ENCODE measurements at places on chromosomes 1 and 21.
A peak's percentile ranks its signal among the peaks of the same experiment; 100 is the strongest.

DNA sequence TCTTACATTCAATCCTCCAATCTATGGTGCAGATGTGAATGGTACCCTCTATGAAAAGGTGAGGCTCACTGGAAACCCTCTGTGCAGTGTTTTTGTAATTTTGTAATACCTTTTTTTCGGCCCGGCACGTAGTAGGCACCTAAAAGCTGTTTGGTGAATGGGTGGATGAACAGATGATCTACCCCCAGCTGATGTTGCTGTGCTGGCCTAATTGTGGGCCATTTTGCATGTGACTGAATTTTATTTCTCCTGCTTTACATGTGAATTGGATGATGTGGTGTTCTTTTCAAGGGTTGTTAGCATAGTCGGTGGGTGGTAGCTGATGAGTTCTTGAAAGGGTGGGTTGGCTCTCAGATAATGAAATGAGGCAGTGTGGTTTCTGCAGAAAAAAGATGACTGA, 10.4 kb downstream of the KDM4A start:
- no peak for DNase-seq

DNA sequence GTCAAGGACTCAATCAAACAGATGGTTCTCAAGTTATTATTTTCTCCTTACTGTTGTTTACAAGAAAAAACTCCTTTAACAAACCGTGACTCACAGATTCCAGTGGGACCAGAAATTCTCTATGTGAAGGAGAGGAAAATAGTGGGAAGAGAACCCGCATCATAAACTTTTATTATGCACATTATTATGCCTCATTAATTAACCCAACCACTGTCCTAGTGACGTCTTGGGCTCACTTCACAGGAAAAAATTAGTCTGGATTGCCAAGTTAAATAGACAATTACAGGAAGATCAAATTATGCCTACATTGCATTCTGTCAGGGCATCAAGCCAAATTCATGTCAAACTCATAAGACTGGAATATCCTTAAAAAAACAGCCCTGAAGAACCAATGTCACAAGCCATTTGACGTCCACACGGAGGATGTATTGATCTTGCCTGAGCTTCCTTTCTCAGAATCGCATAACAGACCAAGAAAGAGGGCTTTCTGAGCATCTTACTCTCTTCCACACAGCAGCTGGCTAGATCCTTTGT, 347.8 kb downstream of the DUSP10 start:
- peak; percentile 48 for DNase-seq

DNA sequence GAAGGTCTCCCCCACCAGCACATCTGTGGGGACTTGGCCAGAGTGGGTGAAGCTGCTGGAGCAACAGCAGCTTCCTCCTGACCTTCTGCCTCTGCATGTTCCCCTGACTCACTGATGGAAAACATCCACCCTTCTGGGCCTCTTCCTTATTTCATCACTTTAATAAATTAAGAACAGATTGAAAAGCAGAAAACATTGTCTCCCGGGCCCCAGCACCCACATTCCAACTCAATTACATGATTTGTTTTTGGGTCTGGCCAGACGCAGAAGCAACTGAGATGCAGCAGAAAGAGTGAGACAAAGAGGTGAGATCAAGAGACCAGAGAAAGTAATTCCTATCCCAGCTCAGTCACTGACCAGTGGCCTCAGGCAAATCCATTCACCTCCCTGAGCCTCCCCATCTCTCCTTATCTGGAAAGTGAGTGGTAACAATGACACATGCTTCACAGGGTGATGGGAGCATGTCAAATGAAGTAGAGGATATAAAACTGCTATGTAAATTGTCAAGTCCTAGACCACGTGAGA, 157.1 kb downstream of the ELAVL4 start:
- DNase-seq = no peak

DNA sequence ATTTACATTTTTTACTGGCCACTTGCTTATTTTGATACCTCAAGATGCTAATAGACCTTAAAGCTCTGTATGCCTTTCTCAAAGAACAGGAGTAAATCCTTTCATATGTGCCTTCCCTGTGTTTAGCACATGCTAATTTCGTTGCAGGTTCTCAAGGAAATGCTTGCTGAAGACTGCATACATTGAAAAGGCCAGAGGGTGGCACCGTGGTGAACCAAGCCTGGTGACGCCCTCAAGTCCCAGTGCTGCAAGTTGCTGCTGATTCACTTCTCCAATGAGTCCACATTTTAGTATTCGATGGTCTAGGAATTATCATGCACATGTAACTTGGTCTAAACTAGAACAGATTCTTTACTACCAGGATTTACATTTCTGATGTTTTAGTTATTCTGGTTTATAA, 94.1 kb downstream of the CLDN17 start:
- peak; percentile 52 for DNase-seq

GRCh38 chr1:41242342-41243078, 404 bp upstream of the SCMH1 start:
- DNase-seq = no peak

GRCh38 chr21:16709866-16710550, 802.8 kb upstream of the CXADR start:
- DNase-seq = no peak

DNA sequence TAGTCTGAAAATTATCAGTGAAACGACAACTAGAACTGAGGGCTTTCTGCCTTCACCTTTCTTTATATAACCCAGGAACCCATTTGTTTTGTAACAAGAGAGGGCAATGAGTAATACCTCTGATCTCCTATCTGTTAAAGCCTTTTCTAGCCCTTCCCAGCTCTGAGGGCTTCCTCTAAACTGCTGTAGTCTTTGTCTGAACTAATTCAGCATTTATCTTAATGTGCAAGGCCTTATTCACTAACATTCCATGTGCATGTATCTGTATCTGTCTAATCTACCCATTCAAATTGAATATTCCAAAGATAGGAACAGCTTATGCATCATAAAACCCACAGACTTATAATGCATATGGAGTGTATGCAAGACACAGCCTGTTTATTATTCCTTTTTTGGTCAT, 167.1 kb downstream of the LYPLAL1 start:
- DNase-seq = no peak

DNA sequence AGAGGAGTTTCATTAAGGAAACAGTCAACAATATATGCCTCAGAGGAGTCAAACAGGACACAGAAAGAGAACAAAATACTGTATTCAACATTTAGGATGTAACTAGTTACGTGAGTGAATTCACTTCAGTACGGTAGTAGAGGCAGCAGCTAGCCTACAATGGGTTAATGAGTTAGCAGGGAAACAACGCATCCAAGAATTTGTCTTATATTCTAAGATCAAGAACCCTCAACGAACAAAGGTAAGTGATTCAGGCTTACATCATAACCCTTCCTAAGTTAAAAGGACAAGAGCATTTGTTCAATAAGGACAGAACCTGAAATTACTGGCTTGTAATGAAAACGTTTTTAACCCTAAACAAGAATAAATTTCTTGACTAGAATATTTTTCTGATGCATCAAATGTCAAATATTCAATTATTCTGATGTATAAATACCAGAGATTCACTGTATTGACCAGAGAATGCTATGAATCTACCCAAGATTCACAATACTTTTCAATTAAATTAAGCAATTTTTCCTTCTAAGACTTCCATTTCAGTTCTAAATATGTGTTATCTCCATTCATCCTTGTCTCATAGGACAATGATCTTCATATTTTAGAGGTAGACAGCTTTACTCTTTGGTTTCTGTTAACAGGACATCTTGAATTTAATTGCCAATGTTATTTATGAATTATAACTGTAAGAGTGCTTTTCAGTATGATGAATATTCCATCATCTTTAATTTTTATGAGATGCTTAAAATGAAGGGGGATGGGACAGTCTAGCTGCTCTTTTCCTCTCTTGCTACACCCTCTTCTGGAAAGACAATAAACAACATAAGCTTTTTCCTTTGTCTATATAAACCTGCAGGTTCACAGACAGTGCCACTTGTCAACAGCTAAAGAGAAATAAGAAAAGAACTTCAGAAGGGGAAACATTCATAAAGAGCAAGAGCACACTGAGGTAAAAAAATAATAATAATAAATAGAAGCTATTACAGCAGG, 209.5 kb downstream of the SMYD3 start:
- no peak for DNase-seq

DNA sequence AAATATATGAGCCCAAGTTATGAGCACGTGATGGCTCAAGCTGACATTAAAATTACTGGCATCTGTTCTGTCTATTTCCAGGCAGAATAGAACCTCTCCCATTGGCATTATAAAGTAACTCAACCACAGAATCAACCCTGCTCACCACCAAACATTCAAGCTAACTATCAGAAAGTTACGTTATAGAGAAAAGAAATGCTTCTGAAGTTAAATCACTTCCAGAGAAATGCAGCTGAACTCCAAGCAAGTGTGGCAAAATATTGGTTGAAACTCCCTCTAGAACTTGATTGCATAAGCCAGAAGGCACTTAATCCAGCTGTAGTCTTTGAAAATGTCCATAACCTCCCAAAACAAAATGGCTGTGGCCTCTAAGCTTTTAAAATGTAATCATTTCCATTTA, 36.2 kb upstream of the UBE2U start:
- DNase-seq = no peak

GRCh38 chr1:17856496-17857108, 101.5 kb downstream of the ACTL8 start:
- DNase-seq = no peak

DNA sequence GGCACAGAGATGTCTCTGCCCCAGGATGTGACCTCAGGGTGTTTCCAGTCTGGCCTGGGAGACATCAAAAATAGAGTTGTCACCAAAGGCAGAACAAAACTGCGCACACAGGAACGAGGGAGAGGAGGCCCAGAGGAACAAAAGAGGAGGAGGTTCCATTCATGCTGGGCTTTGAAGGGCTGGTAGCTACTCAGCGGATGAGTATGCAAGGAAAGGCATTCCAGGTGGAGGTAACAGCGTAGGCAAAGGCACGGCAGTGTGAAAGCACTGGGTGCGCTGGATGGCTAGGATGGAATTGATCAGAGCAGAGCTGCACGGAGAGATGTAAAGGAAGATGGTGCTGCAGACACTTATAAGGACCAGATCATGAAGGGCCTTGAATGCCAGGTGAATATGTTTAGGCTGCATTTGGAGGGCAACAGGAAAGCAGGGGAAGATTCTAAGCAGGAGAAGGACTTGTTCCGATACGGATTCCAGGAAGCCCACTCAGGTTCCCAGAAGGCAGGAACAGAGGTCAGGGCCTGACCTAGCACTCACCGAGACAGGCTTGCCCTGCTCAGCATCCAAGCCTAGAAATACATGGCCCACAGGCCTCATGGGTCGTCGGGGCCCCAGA, 6.3 kb downstream of the COL16A1 start:
- DNase-seq = no peak

DNA sequence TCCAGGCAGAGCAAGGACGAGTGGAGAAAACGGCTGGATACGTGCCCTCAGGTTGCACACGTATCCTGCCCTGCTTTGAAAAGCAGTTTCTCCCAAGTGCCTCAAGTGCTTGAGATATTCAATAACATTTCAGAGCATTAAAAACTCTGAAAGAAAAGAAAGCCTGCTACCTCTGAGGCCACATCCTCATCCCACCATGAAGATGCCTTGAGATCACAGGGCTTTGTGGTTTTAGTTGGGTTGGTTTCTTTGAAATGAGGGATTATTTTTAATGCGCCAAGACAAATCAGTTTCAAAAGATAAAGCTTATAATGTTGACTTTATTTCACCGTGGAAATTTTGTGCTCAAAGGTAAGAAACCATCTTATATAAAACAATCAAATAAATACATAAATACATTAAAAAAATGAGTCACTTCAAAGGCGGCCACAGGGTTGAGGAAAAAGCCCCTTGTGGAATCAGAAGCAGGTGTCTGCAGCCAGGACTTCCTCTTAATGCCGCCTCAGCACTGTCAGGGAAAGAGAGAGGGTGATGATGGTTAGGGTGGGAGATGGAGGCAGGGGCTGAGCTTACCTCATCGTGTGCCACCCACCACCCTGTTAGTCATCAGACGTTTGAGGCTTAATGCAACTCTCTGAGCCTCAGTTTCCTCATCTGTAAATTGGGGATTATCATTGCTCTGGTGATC, 1.4 kb downstream of the NPPB start:
- no peak for DNase-seq

- DNase-seq = no peak
These were observed 27.5 kb downstream of the RGS8 start for GRCh38 chr1:182656842-182657397.

DNA sequence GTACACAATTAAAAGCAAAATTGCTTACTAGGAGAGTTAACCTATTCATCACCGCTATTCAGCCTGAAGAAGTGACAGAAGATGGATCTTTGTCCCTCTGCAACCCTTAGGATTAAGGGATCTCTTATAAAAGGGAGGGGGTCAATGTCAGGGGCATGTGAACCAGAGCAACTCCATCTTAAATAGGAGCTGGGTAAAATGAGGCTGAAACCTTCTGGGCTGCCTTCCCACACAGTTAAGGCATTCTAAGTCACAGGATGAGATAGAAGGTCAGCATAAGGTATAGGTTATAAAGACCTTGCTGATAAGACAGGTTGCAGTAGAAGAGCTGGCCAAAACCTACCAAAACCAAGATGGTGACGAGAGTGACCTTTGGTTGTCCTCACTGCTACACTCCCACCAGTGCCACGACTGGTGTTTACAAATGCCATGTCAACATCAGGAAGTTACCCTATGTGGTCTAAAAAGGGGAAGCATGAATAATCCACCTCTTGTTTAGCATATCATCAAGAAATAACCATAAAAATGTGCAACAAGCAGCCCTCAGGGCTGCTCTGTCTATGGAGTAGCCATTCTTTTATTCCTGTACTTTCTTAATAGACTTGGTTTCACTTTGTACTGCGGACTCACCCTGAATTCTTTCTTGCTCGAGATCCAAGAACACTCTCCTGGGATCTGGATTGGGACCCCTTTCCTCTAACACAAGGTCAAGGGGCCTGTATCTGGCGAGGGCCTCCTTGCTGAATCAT, 35.3 kb upstream of the NEK2 start:
- no peak for DNase-seq

- peak; percentile 38 for DNase-seq
These were observed 102.3 kb downstream of the TNFSF18 start for GRCh38 chr1:172948457-172948856.

DNA sequence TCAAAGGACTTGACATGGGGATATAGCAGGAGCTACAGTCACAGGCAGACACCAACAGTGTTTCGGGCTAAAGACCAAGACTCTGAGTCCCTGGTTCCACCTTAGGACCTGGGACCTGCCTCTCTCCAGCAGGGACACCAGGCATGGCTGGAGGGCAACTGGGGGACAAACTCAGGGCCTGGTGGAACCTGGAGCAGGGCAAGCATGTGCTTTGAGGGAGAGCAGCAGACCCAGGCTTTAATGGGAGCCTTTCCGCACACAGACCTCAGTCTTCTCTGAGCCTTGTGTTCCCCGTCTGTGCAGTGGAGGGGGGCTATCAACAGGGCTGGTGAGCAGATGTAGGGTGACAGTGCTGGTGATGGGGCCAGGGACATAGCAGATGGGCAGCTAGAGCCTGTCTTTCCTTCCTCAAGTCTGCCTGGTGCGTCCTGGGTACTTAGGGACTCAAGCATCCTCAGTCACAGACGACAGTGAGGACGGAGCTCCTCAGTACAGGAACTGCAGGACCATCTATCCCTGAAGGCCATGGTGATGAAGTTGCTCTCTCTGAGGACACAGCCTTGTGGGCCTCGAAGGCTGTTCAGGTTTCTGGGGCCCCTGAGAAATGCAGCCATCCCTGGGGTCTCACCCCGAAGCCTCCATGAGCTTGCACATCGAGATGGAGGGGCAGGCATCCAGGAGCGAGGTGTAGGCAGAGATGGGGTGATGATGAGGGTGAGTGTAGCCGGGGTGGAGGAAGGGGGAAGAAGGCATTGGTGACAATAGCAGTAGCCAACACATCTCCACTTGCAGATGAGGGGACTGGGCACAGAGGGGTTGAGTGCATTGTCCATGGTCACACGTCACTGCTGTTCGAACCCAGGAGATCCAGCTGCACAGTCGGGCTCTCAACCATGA, 593.4 kb downstream of the PTPRU start:
- DNase-seq = no peak
